Endothelial cell of umbilical vein (primary cell): ENCODE measurements at places on chromosomes 2 and 18. TPM values are rescaled to one million over a fixed set of nuclear protein-coding genes. Genes with fewer than 3 reads are reported as not detected.

GRCh38 chr2:102585847-102586404, 33.4 kb upstream of the SLC9A2 start:
- no peak overlapping the region for H3K27ac ChIP-seq
- H3K27me3 ChIP-seq = peaks cover 20% of the 10 kb centered on the region
- H3K4me1 ChIP-seq = no peaks in the 10 kb centered on the region
- no peaks in the 10 kb centered on the region for H3K36me3 ChIP-seq

The ALK gene
- not detected in 2 replicates for polyA plus RNA-seq

DNA sequence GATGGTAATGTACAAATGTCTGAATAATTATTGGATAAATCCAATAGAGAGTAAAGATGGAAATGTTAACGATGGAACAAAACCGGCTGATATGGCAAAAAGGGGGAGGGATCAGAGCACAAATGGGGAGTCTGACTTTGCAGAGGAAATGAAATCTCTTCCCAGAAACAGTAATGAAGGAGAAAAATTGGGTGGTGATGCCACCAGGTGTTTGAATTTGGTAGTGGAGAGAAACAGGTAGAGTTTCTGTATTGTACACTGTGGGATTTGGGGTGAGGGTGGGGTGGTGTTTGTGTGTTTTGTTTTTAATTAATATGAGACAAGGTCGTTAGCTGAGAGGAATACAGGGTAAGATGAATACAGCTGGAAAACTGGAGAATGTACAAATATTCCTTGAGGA, 20.4 kb upstream of the XDH start:
- no peaks in the 10 kb centered on the region for H3K36me3 ChIP-seq
- H3K27me3 ChIP-seq = no peaks in the 10 kb centered on the region
- no peak overlapping the region for H3K4me3 ChIP-seq

The CTAGE1 gene
- not detected in 2 replicates for polyA plus RNA-seq

GRCh38 chr2:112701052-112701451, 19.8 kb upstream of the NT5DC4 start:
- H3K27me3 ChIP-seq = no peaks in the 10 kb centered on the region
- DNase-seq = no peak
- H3K4me3 ChIP-seq = no peak overlapping the region
- no peak overlapping the region for H3K27ac ChIP-seq

GRCh38 chr2:219323434-219323833, 9.1 kb downstream of the RESP18 start:
- H3K36me3 ChIP-seq = no peaks in the 10 kb centered on the region
- H3K27ac ChIP-seq = no peak overlapping the region
- H3K27me3 ChIP-seq = peaks cover 12% of the 10 kb centered on the region
- DNase-seq = no peak
- H3K4me1 ChIP-seq = no peaks in the 10 kb centered on the region

The STK36 gene
- 65.2 and 67.4 TPM in 2 replicates for polyA plus RNA-seq

The CHST9 gene
- not detected in 2 replicates for polyA plus RNA-seq

The FAM124B gene
- 91.7 and 119 TPM in 2 replicates for polyA plus RNA-seq

DNA sequence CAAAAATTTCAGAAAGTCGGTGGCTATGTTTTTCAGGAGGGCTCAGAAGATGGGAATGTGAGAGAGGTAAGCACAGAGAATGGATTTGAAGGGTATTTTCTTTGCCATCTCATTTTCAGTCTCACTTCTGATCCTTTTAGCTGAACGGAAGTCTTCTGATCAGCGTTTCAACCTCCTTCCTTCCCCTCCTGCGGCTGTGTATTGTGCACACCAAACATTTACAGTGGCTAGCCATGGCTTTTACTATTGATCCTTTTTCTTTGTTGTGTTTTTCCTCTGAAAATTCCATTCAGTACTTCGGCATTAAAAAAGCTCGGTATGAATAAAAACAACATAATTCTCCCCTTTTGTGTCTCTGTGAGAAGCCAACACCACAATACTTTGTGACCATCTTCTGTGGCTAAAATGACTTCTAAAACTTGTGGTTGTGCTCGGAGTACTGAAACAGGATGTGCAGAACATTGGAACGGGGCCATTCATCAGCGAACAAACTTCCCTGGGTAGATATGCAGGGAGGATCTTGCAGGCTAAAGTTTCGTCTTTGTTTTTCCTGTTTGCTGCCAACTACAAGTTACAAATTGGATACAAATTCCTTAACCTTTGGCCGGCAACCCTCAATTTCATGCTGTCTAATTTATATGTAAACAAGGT, 260.8 kb upstream of the FAM98A start:
- no peaks in the 10 kb centered on the region for H3K27me3 ChIP-seq
- H3K36me3 ChIP-seq = no peaks in the 10 kb centered on the region
- no peak overlapping the region for H3K27ac ChIP-seq
- no peaks in the 10 kb centered on the region for H3K4me1 ChIP-seq
- H3K4me3 ChIP-seq = no peak overlapping the region
